Activated naive CD8-positive, alpha-beta T cell treated with anti-CD3 and anti-CD28 coated beads for 36 hours (primary cell): ENCODE measurements at places on chromosomes 3 and 15.

DNA sequence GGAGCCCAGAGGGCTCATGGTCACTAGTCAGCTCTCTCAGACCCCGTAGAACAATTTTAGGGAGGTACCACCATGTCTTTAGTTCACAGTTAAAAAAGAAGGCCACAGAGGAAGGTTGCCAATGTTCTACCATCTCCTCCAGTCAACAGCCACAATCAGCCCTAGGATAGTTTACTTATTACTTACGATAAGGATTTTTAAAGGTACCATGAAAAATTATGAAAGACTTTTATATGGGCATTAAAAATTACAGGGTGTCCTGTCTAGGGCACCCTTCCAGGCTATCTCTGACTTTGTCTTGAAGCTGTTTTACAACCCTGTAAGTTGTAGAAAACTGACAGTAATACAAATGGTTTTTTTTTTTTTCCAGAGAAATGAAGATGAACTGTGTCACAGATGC is 57.9 kb downstream of the CAPN7 start:
- no peak for DNase-seq

DNA sequence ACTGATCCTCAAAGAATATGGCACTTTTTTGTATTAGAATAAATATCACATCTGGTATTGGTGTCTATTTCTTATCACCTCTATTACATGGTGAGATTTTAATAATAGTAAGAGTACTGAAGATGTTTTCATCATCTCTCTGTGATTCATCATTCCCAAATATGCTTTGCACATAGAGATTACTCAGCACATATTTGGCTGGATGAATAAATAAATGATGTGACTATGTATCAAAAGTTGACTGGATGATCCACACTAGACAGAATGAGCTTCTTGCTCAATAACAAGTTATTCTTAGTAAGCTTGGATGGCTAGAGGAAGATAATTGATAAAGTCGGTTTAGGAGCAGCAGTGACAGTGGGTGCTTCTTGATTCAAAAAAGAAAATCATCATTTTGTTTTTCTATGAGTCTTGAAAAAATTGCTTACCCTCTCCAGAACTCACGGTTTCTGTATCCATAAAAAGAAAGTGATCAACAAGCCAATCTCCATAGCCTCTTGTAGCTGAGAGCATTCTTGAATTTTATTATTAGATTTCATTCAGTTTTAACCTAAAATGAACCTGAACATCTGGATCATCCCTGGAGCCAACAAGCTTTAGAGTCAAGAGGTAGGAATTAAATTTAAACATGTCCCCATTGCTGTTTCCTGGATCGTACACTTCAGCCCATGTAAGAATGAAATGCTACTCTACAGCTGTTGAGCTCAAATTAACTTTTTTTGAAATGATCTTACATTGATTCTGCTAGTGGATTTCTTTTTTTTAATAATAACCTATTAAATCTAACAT is 104.8 kb upstream of the OSTN start:
- DNase-seq = no peak

DNA sequence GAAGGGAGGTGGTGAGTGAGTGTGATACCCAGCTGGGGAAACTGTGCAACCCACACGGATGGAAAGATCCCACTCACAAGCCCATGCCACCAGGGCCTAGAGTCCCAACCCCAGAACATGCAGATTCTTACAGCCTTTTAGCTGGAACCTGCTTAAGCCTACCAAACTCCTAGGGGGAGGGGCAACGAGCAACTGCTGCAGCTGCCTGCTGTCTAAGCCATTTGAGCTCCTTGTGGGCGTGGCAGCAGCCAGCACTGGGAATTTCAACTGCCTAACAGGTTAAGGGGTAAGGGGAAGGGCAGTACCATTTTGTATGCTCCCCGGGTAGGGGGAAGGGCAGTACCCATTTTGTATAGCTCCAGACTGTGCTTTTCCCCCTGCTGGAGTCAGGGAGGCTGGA is 673.2 kb upstream of the BCHE start:
- no peak for DNase-seq

DNA sequence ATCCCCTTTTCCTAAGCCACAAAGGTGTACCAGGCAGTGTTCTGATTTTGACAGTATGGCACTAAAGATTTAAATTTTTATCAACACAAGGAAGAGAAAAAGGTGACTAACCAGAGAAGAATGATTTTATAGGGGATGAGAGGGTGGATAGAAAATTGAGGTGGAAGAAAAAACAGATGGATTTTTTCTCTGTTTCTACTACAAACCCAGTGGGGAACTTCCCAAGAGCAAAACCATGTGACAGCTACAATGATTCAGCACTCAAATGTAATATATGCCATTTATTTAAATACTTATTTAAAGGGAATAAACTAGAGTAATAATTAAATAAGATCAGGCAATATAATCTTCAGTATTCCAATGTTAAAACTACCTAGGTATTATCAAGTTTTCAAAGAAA is 11.1 kb downstream of the DCUN1D1 start:
- DNase-seq = no peak

DNA sequence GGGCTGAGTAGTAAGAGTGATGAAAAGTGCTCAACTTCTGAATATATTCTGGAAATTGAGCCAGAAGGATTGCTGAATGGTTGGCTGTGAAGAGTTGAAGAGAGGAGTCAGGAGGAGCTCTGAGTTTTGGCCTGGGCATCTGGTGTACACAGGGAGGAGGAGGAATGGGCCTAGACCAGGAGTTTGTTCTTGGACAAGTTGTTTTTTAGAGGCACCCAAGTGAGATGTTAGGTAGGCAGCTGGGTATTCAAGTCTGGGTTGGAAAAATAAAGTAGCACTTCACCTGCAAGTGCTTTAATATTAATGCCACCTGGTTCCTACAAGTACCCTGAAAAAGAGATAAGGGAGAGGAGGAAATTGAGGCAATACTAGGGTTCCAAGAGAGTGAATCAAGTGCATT is 14.7 kb downstream of the BSN start:
- no peak for DNase-seq

GRCh38 chr3:112681822-112682325 is 40.9 kb upstream of the CCDC80 start:
- no peak for DNase-seq

GRCh38 chr3:13513051-13513912 is 33.2 kb downstream of the HDAC11 start:
- no peak for DNase-seq

GRCh38 chr15:81309647-81310450 is 14.1 kb downstream of the STARD5 start:
- no peak for DNase-seq

DNA sequence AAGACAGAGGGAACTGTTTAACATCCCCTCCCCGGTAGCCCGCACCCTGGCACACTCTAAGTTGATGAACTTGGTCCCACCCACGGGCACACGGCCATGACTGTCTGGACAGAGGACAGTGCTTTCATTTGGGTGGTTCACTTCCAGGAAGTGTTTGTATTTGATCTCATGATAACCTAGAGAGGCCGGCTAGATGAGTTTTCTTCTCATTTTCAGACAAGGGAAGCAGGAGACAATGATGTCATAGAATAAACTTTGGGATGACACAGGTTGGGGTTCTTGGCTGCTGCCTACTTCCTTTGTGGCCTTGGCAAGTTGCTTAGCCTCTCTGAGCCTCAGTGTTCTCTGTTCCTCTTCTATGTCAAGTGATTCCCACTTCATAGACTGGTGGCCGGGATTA is 16.1 kb upstream of the LYSMD4 start:
- DNase-seq = no peak

- no peak for DNase-seq
Measured at GRCh38 chr3:61908382-61908781, 347.0 kb downstream of the PTPRG start.

DNA sequence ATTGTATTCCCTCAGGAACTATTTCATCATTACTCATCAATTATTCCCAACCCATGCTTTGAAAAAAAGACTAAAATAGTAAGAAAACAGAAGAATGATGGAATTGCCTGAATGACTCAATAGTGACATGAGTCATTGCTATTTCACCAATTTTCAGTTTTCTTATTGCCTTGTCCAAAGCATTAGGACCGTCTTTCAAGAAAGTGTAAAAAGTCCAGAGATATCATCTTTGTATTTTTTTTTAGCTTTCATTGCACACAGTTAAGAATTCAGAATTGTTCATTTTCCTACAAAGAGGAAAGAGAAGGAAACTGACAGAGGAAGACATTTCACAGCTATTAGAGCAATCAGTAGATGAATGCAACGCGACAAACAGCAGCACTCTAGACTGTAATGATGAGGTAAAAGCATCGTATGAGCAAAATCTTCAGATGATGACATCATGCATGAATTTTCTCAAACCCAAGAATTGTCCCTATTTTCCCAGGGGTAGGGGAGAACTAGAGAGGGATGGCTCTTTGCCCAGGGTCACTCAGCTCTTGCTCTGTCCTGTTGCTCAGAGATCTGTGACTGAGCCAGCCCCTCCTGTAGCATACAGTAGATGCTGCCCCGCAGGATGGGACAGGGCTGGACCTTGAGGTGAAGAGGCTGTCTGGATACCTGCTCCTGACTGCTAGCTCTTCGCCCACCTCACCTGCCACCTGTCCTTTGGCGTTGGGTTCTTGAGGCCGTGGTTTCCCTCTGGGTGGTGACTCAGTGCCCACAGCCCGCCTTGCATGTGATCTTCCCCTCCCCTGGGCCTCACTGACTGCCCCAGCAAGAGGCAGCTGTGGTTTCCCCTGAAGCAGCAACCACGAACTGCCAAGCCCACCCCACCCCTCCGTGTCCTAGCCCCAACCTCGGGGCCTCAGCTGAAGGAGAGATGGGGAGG is 84.8 kb downstream of the PPCDC start:
- DNase-seq = peak; percentile 86

DNA sequence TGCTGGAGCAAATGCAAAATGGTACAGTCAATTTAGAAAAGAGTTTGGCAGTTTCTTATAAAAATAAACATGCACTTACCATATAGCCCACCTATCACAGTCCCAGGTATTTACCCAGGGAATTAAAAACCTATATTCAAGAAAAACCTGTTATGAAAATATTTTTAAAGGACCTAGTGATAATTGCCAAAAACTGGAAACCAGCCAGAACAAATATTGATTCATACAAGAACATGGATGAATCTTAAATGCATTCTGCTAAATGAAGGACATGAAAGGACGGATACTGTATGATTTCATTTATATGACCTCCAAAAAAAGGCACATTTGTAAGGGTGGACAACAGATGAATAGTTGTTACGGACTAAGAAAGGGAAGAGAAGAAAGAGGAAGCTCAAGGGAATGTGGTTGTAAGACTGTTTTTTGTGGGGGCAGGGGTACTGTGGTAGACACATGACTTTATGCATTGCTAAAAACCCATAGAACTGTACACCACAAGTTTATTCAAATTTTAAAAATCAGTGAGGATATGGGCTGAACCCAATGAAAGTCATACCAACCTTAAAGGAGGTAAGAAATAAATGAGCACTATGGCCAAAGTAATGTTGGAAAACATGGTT is 61.0 kb downstream of the ZBBX start:
- DNase-seq = no peak

DNA sequence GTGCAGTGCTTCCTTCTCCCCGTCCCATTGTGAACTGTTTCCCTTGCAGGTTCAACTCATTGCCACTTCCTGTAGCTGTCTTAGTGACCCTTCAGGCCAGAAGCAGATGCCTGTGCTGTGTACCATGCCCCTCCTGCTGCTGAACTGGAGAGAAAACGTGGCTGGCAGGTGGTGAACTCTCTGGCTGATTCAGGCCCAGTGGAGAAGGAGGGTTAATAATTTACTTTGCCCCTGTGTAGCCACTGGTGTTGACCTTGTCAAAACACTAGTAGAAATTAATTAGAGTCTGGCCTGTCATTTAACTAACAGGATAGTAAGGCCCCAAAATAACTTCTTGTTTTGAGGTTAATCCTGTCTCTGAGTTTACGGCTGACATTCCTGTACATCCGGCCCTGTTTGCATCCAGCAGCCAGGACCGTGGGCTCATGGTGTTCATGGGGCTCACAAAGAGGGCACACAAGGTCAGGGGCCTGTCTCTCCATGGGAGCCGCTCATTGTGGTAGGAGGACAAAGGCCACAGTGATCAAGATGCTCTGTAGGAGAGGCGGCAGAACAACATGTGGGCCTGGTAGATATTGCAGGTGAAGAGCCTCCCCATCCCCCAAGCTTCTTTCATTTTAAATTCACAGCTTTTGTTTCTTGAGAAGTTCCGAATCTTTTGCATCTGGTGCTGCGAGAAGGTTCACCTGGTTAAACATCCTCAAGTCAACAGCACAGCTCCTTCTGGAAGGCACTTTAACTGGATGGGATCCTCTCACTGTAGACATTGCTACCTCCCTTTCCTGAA is 101.6 kb downstream of the CGNL1 start:
- no peak for DNase-seq

DNA sequence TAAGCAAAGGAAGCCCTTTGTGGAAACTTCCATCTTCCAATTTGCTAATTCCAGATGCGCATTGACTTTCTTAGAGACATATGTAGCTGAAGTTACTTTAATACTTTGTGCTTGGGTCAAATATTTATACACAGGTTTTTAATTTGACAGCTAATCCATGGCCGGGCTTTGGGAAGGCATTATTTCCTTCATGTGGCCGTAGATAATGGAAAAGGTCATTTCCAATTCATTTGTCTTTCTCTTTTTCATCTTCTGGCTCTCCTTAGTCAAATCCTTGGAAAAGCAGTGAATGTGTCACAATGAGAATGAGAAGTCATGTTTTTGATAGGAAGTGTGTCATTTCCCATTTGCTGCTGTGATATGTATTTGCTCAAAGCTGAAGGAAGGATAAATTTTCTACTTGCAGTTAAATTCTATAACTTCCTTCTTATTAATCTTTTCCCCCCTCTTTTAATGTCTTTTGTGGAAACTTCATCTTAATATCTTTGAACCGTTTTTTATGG is 323.3 kb downstream of the CLSTN2 start:
- no peak for DNase-seq

DNA sequence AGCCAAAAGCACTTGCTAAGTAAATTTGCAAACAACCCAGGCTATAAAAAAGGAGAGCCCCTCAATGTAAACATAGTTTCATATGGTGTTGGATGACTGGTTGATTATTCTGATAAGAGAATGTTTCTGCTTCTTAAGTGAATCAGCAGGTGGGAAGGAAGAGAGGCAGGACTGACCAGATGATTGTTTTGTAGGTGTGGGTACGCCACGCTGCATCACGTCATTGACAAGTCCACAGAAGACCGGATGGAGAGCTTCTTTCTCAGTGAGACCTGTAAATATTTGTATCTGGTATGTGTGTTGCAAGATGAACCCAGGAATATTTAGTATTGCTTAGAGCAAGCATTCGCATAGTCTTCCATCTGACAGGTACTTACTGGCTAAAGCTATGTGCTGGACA is 23.4 kb downstream of the EDEM1 start:
- DNase-seq = no peak
